NCI-H774 (cell line): ENCODE measurements at places on chromosomes 12 and 14.
A peak's percentile ranks its signal among the peaks of the same experiment; 100 is the strongest.

DNA sequence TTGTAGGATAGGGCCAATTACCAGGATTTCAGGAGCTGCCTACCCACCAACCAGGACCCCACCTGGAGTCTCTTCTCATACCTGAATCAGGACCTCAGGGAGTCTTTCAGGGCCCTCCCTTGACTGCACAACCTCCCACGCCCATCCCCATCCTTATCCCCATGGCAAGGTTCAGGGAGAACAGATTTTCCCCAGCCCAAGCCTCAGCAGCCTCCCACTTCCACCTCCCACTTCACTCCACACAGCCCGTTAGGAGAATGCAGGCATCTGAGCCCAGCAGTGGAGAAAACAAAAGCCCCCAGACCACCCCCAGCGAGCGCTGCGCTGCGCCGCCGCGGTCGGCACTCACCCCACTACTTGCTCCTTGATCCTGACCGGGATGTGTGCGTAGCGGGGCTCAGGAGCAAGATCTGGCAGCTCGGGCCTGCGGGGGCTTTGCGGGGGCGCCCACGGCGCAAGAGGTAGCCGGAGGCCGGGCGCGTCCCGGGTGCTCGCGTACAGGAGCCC is 1.4 kb downstream of the B4GALNT1 start:
- no peak for DNase-seq

DNA sequence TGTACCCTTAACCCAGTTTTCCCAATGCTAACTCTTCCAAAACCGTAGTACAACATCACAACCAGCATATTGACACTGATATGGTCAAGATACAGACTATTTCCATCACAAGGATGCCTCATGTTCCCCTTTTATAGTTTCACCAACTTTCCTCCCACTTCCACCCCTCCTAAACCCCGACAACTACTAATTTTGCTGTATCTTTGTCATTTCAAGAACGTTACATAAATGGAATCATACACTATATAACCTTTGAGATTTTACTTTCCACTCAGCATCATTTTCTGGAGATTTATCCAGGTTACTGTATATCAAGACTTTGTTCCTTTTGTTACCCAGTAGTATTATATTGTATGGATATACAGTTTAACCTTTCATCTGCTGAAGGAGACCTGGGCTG is 88.9 kb downstream of the MED13L start:
- no peak for DNase-seq

GRCh38 chr14:98321841-98322240 is 950.2 kb downstream of the BCL11B start:
- no peak for DNase-seq

DNA sequence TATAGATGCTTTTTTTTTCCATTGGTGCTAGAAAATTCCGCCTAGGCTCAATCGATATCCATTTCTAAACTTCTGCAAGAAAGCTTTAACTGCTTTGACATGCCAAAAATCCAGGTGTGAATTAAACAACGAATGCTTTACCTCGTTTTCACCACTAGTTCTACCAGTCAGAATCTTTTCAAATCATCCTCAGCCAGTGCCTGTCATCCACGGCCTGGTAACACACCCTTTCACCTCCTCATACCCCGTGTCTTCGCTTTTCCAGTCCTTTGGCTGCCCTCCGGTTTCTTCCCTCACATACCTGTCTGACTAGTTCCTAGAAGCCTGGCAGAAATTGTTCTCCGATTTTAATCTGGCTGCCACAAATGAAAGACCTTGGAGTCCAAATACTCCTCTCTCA is 1.4 kb upstream of the PHC1 start:
- peak; percentile 13 for DNase-seq

DNA sequence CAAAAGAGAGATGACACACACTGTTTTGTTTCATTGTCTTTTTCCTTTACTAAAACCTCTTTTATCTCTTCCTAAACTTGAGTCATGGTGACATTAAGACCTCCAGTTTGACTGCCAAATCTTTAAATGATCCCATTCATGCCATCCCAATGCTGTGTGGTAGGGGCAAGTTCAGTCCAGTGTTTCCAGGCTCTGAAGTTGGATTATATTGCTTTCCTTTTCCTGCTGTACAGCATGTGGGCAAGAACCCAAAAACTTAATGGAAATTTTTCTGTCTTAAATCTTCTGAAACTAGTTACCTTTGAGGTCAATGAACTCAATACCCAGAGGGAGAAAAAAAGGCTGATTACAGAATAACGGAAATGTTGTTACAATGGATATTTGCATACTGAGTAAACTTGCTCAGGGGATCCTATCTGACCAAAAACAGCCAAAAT is 187.1 kb upstream of the FAR2 start:
- DNase-seq: no peak

GRCh38 chr12:6573001-6573400 is 4.9 kb upstream of the NOP2 start:
- no peak for DNase-seq

- no peak for DNase-seq
Measured at GRCh38 chr14:94423453-94424056, 29.0 kb downstream of the SERPINA11 start.

DNA sequence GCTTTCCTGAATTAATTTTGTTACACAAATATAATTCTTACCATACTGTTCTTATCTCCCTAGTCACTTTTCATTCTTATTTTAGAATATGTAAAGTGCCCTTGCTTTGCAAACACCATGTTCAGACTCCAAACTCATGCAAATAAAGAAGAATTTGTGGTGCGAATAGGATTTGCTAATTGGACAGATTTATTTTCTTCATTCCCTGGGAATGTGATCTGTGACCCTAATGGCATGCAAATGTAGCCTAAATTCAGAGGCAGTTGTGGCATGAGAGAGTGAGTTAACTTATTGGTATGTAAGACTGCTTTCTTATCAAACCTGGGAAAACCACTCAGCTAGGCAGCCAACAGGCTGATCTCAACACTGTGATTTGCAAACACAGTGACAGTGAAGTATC is 10.0 kb downstream of the CAPZA3 start:
- no peak for DNase-seq

- DNase-seq: no peak
Measured at GRCh38 chr14:56945291-56945690, 135.0 kb upstream of the OTX2 start.

DNA sequence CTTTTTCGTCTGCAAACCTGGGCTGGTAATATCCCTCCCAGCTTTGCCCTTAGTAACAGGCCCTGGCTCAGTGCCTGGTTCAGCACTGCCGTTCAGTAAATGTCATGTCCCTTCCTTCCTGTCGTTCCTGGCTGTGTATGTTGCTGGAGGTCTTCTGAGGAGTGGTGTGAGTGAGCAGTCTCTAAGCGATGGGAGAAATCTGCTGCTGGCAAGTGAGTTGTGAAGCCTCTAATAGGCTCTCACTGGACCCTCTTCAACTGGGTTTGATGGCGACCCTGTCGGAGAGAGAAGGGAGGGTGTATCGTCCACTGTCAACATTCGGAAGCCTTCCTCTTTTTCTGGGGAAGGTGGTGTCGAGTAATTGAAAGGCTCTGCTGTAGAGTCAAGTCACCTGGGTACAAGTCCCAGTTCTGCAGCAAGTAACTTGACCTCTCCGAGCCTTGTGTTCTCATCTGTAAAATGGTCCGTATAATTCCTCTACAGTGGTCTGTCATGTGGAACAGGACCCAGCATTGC is 62.8 kb downstream of the HRK start:
- no peak for DNase-seq

- no peak for DNase-seq
Measured at GRCh38 chr12:45612044-45612794, 117.3 kb upstream of the ARID2 start.

- DNase-seq: no peak
Measured at GRCh38 chr12:52055731-52056711, 4.8 kb downstream of the NR4A1 start.

DNA sequence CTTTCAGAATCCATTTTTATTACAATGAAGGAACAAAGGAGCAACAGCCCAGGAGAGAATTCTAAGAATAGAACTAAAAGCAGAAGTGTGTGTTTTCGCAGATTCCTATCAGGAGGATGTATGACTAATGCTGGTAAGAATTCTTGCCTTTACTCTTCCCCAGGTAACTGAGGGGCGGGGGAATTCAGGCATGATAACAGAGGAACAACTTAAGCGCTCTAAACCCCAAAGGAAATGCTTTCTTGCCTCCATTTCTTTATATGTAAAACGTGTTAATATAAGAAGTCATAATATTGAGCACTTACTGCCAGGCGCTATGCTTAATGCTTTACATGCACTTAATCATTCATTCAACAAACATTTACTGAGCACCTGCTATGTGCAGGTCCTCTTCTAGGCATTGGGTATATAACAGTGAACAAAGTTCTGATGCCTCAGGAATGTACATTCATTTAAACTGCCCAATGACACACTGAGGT is 4.5 kb downstream of the HCAR1 start:
- no peak for DNase-seq

- no peak for DNase-seq
Measured at GRCh38 chr12:15404485-15404884, 82.2 kb downstream of the PTPRO start.

DNA sequence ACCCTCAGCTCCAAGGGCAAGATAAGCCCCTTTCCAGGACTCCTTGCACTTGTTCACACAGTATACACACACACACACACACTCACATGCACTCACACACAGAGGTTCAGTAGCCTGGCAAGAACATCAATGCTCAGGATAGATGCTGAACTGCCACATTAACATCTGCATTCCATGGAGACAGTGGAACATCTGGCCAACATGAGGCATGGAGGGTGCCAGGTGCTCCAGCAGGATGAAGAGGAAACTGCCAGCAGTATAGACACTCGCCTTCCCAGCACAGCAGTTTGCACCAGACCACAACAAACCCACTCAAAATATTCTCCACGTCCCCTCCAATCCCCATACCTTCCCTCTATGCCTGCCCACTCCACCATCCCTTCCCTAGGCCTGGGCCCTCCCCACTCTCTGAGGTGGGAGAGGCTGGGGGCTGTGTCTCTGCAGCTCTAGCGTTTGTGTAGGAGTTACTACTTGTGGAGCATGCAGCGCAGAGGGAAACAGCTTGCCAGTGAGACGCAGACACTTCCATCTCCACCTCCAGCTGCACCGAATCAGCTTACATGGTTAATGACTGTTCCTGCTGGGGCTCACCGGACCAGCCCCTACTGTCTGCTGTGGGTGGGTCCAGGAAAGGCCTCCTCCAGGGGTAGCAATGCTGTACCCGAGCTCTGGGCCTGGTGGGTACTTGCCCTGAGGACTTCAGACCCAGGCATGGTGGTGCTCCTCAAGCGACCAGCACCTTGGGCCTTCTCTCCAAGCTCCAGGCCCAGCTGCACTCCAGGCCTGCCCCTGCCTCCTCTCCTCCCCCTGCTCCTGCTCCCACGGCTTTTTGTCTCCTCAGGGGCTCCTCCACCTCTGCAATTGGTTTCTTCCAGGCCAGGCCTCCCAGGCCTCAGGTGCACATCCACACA is 18.6 kb upstream of the PLEKHG3 start:
- DNase-seq: no peak

DNA sequence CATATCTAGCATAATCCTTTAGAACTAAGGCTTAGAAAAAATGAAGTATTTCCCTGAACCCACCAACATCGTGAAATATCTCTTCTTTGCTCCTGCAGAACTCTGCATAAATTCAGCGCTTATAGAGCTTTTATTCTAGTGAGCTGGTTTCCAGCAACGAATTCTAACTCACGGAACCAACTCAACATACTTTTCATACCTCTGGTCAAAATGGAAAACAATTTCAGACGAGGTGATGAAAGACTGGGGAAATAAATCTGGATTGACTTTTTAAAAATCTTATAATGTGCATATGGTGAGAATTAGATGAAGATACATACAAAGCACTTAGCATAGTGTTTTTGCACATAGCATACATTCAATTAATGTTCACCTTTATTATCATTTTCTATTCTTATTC is 62.6 kb upstream of the BBS10 start:
- no peak for DNase-seq

DNA sequence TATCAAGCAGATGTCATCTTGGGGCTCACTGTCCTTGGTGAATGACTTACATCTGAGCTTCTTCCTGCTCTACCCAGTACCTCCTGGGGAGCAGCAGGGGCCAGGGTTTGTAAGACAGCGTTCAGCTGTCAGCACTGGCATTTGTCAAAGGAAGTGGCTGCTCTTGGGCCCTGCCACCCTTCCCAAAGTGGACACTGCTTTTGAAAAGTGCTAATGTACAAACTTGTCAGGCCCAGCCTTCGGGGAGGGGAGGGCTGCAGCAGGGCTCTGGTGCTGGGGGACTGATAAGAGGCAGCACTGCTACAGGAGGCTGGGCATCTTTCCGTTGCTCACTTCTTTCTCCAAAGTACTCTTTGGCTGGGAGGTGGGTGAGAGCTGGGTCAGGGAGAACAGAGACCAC is 59.8 kb upstream of the RBM19 start:
- no peak for DNase-seq

- peak; percentile 73 for DNase-seq
Measured at GRCh38 chr14:104932676-104933631, 8.3 kb downstream of the PLD4 start.

- DNase-seq: no peak
Measured at GRCh38 chr14:57352396-57353170, 37.8 kb upstream of the NAA30 start.

DNA sequence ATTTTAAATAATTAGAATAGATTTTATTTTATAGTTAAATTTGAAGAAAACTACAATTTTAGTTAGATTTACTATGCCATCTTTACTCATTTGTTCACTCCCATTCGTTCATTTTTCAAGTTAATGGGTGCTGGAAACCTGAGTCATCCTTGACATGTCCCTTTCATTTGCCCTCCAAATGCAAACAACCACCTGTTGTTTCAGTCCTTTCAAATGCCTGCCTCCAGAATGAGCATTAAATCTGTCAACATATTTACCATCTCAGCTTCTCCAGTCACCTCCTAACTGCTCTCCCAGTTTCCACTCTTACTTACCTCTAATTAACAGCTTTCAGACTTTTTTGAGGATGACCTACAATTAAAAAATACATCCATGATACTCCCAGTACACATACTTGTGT is 375.5 kb downstream of the RAD51B start:
- peak; percentile 68 for DNase-seq

DNA sequence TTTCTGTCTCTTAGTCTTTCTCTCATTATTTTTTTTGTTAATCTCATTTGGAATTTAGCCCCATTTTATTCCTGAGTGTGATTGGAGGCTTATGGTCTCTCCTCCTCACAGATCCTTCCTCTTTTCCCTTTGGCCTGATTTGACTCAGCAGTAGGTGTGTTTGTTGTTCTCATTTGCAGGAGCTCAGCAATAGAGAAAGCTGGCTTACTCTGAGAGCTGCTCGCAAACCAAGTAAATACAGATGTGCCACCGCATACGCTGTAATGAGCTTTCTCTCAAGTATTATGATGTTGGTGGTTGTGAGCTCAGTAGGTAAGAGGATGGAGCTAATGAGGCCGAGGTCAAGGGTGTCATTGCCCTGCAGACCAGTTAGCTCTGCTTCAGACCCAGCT is 206.5 kb downstream of the ETV6 start:
- DNase-seq: peak; percentile 72

GRCh38 chr14:68734231-68734732 is 58.6 kb downstream of the ZFP36L1 start:
- DNase-seq: no peak

GRCh38 chr12:130249376-130249775 is 87.1 kb downstream of the FZD10 start:
- no peak for DNase-seq
